ENCODE measurements at places on chromosomes 3 and 15. TPM values are rescaled to one million over a fixed set of nuclear protein-coding genes. Genes with fewer than 3 reads are reported as not detected.

- no peak for DNase-seq
Measured at GRCh38 chr3:32278714-32279113, 40.2 kb downstream of the CMTM8 start.

GRCh38 chr15:77386626-77387025 is 33.3 kb downstream of the PEAK1 start:
- DNase-seq: no peak

- DNase-seq: no peak
Measured at GRCh38 chr3:144200466-144200865, 228.8 kb downstream of the DIPK2A start.

GRCh38 chr3:13147344-13147743 is 74.1 kb upstream of the IQSEC1 start:
- no peak for DNase-seq

DNA sequence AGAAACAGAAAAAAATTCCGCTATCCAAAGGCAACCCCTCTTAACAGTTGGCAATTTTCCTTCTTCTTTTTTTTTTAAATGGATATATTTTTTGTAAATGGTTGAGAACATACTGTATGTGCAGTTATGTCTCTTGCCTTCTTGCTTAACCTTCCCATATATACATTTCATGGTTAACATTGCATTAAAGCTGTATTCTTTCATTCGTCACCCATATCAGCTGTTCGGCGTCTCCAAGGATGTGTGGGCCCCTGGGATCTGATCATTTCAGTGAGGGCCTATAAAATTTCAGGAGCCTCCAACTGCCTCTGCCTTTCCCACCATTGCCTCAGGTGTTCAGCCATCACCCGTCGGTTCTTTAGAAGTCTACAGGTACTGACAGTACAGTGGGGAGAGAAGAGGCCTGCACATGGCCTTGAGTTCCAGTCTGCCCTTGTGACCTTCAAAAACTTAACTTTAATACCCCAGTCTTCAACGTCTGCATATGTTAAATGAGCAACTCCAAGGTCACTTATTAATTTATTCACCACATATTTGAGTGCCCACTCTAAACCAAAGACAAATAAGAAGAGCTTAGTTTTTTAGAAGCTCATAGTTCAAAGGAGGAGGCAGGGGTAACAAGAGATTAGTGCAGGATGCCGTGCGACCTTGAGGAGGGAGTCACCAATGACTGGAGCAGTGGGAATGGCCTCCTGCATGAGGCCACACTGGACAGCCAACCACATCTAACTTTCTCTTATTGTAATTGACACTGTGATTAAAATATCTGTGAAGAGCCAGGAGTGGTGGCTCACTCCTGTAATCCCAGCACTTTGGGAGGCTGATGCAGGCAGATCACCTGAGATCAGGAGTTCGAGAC is 6.9 kb downstream of the ST6GAL1 start:
- DNase-seq: no peak

Gene PRTG
- total RNA-seq: 8.6 TPM

Gene ATR
- total RNA-seq: 23.0 TPM
